ENCODE measurements at places on chromosomes 5 and 9. TPM values are rescaled to one million over a fixed set of nuclear protein-coding genes. Genes with fewer than 3 reads are reported as not detected.

DNA sequence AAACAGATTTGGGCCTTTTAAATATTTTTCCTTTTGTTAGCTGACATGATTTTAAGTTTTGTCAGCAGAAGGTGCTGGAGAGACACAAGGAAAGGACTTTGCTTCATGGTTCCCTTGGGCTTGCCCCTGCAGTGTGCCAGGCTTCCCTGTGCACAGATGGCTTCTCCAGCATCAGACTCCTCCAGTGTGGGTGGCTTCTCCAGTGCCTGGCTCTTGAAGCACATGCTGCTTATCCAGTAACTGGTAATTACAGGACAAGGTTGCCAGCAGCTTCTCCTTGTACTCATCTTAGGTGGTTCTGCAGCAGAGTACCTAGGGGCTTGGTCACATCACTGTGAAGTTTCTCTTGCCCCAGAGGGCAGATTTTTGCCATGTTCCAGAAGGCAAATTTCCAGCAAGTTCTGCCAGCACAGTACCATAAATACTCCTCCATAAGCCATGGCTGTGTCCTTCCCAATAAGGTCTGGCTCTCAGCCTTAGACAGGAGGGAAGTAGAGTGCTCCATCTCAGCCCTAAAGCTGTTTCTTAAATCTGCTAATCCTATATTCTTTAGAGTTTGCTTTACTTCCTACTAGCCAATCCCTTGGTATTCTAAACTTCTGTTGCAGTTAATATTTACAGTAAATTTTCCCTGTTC is 62.4 kb downstream of the PJA2 start:
- DNase-seq = peak; percentile 77

DNA sequence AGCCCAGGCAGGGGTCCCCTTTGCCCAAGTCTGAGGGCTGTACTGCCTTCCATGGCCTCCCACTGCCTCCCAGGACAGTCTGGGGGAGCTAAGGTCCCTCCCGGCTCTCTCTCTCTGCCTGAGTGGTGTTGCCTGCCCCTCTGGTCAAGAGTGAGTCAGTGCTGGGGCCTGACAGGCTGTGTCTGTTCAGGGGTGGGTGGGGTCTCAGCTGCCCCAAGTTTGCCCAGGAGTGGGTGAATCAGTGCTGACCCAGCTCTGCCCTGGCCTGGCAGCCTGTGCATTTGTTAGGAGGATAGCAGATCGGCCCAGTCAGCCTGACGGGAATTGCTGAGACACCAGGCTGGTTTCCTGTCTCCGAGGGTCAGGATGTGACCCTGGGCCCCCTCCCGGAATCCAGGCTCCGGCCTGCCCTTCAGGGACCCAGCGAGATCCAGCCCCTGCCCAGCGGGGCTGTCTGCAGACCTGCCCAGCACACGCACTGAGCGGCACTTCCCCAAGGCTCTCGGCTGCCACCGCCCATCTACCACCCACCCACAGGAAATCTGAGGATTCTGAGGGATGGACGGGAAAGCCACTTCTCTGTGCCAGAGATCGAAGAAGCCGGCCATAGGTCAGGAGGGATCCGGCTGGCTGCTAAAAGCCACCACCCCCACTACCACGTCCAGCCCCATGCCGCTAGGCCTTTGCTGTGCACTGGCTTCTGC is 15.9 kb downstream of the ENG start:
- DNase-seq = no peak

DNA sequence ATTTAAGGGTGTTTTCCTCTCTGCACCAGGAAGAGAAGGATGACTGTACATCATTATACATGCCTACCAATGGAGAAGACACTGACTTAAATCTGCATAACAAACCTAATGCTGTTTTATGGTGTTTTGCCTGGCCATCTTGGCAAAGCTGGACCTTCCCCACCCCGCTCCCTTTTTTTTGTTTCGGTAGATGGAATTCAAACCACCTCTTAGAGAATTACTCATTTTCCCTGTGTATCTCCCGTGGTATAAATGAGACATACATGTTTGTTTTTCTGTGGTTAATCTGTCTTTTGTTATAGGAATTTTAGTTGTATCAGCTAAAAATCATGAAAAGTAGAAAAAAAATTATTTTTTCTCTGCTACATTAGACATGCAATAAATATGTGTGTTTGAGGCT is 28.8 kb downstream of the IL12B start:
- DNase-seq = no peak

DNA sequence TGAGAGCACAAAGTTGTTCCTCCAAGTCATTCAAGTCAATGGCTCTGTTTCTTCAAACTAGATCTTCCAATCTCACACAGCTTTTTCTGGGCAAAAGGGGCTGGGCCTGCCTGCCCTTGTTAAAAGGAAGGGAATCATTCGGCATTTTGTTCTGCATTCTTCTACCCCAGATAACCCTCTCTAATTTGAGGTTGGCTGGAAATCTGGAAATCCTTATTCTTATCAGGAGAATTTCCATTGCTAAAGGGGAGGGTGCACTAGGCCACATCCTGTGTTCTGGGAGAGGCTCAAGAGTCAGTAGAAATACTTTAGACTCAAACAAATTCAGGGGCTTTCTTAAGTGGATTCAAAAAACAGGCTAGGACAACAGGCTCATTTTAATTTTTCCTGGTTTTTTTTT is 384.7 kb upstream of the ZNF462 start:
- no peak for DNase-seq

DNA sequence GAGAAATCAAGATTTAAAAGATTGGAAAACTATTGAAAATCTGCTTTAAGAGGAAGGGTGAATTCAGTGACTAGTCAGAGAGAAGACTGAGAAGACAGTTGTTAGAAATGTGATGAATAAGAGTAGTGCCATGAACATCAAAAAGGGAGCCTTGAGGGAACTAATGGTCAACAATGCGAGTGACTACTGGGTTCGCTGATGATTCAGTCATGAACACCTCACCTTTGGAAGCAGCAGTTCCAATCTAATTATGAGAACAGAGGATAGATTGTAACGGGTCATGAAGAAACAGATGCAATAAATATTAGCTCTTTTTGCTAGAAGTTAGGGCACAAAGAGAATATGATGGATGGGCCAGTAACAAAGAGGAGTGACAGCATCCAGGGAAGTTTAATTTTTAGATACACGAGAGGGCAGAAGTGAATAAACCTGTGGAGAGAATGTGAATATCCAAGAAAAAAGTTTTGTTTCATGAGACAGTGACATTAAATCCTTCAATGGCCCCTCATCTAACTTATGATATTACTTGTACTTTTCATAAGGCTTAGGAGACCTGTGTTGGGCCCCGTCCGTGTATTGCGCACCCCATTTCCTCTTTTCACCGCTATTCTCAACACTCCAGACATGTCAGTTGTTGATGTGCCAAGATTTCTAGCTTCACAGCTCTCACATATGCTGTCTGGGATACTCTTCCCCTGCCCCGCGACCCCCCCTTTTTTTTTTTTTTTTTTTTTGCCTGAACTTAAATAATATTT is 23.5 kb upstream of the IFNE start:
- no peak for DNase-seq

DNA sequence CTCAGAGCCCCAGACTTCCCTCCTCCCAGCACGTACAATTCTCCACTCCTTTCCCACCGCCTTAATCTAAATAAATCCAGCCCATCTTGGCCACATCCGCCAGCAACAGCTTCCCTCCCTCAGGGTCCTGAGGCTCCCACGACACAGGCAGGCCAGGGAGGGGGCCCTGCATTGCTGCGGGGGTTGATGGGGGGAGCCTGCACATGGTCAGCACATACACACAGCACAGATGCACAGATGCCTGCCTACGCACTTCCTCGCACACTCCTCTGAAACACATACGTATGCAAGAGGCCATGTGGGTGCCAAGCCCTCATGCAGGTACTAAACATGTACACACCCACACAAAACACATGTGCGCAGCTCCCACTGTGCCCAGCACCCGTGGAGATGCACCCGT is 14.8 kb downstream of the PDGFRB start:
- no peak for DNase-seq

DNA sequence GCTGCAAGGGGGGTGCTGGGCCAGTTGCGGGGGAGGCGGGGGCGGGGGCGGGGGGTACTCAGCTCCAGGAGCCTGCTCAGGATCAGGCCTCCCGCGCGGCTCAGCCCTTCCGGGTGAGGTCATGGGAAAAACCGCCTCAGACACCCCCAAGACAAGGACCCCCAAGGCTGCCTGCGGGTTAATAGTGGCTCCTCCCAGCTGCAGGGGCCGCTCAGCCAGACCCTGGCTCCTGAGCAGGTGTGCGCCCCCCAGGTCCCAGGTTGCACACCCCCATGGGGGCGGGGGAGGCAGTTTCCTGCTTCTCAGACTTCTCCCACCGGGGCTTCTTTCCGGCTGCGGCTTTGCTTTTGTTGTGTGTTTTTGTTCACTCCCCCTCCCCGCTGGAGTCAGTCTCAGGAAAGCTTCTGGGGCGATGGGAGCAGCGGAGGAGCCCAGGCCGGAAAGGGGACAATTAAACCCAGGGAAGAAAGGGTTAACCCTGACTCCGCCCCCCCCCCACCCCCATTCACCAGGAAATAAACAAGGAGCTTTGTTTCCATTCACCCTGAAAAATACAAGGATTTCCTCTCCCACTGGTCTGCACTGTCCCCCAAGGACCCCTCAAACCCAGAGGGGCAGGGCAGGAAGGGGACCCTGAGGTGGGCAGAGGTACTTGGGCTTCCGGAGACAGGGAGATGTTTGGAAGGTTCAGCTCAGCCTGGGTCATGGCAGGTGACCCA is 42.3 kb upstream of the NOTCH1 start:
- no peak for DNase-seq

- no peak for DNase-seq
These were observed 13.8 kb downstream of the PROP1 start for GRCh38 chr5:177982072-177982727.

DNA sequence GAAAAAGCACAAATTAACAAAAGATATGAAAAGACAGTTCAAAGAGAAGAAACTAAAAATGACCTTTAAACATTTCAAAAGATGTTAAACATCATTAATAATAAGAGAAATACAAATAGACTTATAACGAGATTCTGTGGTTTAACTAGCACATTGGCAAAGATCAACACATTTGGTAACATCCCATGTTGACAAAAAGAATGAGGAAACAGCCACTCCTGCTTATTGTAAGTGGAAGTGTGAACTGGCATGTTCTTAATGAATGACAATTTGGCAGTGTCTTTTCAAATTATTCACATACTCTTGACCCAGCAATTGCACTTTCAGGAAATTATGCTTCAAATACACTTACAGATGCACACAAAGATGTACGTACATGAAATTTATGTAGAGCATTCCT is 176.3 kb downstream of the TLE1 start:
- no peak for DNase-seq

DNA sequence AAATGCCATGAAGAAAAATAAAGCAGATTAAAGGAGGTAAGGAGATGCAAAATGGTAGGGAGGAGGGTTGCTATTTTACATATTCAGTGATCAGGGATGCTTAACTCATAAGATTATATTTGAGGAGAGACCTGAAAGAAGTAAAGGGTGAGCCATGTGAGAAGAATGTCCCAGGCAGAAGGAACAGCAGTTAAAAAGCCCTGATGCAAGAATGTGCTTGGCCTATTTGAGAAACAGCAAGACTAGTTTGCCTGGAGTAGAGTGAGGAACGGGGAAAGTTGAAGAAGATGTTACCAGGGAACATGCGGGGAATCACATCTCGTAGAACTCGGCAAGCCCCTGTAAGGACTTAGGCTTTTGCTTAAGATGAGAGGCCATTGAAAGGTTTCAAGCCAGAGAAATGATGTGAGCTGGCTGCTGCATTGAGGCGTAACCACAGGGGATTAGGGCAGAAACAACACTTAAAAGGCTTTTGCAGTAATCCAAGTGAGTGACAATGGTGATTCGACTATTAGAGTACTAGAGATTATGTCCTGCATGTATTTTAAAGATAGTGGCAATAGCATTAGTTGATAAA is 198.7 kb downstream of the VPS13A start:
- no peak for DNase-seq

DNA sequence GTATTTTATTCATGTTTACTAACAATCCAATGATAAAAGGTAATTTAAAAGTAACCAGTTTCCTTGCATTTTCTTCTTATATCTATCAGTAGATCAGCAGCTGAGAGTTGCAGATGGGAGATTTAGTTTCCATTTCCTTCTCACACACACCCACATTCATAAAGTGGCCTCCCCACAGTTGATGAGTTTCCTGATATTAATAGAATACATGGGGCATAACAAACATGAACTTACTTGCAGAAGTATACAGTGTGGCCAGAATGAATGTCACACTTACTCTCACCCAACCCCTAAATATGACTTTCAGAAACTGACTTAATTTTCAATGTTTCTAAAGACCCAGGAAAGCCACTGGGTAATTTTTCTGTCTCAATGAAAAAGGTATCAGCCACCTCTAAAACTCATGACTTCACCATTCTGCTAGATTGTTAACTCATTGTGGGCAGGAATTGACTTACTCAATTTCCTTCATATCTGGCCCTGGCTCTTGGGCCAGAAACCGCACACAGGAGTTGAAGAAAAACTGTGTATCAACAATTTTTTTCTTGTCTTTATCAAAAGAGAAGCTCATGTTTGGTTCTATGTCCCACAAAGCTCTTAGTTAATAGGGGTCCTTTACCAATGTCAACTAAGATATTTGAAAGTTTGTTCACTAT is 63.5 kb upstream of the OSMR start:
- DNase-seq = no peak

- DNase-seq = no peak
These were observed 424.6 kb downstream of the CCDC171 start for GRCh38 chr9:15977438-15977837.

- no peak for DNase-seq
These were observed 4.6 kb downstream of the TGFBR1 start for GRCh38 chr9:99109522-99109921.

DNA sequence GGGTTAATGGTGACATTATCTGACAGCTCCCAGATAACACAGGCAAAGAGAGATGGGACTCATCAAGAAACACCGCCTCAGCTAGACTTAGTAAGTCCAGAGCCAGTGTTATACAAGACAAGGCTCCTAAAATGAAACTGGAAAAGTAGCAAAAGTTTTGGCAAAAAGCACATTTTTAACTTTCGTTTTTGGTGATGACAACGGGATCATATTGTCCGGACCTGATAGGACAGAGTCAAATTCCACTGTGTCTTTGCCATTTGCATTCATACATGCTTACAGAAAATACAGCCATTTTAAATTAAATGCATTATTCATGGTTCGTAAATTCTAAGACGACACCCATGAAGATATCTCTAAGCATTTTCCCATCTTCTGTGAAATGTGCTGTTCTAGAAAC is 152.1 kb downstream of the CRB2 start:
- DNase-seq = no peak

- no peak for DNase-seq
These were observed 104.2 kb upstream of the GPR151 start for GRCh38 chr5:146620031-146620668.

GRCh38 chr5:143541943-143542797 is 138.7 kb upstream of the NR3C1 start:
- DNase-seq = no peak

Gene EIF4EBP3
- total RNA-seq = not detected

Gene CRHBP
- 2.3 TPM for total RNA-seq

Gene GPX3
- total RNA-seq = 12.3 TPM

Gene OR13D1
- not detected for total RNA-seq

Gene ALDOB
- 0.16 TPM for total RNA-seq

Gene SUSD3
- 1.6 TPM for total RNA-seq

Gene TMEM245
- 85.0 TPM for total RNA-seq

Gene ANKRD34B
- 0.16 TPM for total RNA-seq

Gene NR6A1
- 2.0 TPM for total RNA-seq

Gene CDO1
- total RNA-seq = 73.2 TPM

Measured in occipital lobe (tissue), 3 donors.